ENCODE measurements at places on chromosomes 11 and 22. TPM values are rescaled to one million over a fixed set of nuclear protein-coding genes. Genes with fewer than 3 reads are reported as not detected.

Gene PHF21B
- total RNA-seq = under 0.01 TPM

Gene OLFML1
- total RNA-seq = 3.4 TPM

Gene DEFB131B
- total RNA-seq = not detected

Gene MPZL2
- 0.56 TPM for total RNA-seq

Gene MFNG
- 0.30 TPM for total RNA-seq

Gene SYNGR1
- 7.2 TPM for total RNA-seq

Gene PNPLA3
- 5.5 TPM for total RNA-seq

Gene SLC22A6
- not detected for total RNA-seq

Gene DNAJB13
- total RNA-seq = not detected

Gene C11orf52
- total RNA-seq = 0.23 TPM

Gene HTR3B
- not detected for total RNA-seq

Gene SLC25A45
- total RNA-seq = 2.8 TPM

Gene OR52N4
- total RNA-seq = not detected
